H54 (cell line): ENCODE measurements at places on chromosomes 2 and 18.
A peak's percentile ranks its signal among the peaks of the same experiment; 100 is the strongest.

- peak; percentile 67 for DNase-seq
These were observed 31.2 kb upstream of the SLC66A3 start for GRCh38 chr2:11123856-11124759.

DNA sequence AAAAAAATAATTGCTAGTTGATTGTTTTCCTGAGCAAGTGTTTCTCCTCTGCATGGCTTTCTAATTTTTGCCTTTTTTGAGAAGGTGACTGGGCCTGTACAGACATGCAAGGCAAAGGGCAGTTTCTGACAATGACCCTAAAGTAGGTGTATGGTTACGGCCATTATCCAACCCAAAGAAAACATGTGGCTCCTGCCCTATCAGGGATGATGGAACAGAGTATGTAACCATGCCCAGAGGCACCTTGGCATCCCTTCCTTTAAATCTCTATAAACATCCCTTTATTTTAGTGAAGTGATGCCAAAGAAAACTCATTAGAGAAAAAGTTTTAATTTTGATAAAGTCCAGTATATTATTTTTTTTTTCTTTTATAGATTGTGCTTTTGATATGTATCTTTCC is 217.5 kb downstream of the LPIN1 start:
- no peak for DNase-seq

DNA sequence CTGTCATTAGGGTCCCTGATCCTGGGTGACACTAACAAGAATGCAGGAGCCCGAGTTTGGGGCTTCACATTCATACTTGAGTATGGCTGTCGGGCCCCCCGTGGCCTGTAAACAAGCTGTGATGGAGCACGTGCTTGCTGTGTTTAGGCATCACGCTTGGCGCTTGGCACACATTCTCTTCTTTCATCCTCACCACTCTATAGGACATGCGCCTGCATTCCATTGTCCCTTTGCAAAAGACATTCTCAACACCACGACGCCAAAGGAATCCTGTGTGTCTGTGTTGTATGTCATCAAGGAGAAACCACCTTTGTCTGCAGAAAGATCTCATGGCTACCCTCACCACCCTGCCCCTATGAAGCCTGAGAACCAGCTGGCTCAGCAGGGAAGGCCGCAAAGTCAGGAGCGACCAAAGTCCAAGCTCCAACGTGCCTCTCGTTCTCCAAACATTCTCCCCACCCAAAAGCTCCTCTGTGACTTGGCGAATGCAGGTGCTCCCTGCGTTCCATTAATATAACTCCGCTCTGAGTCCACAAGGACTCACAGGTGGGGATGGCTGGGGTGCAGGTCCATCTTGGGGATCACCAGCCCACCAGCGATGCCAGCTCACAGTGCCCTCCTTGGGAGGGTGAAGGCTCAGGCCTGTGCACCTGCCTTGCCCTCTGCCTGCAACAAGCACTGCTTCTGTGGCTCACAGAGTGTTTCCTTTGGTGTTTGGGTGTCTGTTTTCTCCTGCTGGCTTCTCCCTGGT is 6.2 kb upstream of the PER2 start:
- DNase-seq, result no peak

- no peak for DNase-seq
These were observed 177.2 kb downstream of the BCL11A start for GRCh38 chr2:60376252-60376651.

GRCh38 chr2:109609352-109610024 is 4.3 kb downstream of the SEPTIN10 start:
- DNase-seq, result no peak

DNA sequence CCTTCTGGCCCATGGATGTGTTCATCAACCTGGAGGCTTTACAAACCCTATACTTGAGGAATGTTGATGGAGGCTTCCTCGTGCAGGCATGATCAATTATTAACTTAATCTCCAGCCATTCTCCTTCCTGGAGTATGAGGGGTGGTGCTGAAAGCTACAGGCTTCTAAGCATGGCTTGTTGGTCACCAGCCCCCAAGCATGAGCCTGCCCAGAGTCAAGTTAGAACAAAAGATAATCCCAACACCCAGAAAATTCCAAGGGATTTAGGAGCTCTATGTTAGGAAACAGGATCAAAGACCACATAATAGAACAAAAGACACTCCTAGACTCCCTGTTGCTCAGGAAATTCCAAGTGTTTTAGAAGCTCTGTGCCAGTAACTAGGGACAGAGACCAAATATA is 63.1 kb downstream of the FAM171B start:
- DNase-seq, result no peak

DNA sequence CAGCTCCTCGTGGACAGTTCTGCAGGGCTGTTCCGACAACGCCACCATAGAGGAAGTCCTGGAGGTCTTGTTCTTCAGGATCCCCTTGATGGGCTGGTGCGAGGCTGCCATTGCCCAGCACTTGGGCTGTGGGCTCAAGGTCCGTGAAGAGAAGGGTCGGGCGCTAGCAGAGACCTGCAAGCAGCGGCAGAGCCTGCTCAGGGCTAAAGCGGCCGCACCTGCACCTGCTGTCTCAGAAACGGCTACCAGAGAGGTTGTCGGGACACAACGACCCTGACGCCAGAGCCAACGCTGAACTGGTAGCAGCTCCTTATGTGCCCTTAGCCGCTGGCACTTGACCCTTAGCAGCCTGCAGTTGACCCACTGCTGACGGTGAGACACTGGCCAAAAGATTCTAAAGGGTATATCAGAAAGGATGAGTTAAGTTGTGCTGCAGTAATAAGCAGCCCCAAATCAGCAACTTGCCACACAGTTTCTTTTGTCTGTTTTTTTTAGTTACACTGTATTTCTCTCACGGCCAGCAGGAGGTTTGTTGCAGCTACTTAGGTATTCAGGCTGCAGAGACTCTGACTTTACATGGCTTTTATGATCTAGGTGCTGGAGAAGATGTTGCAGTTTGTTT is 55.5 kb upstream of the ST6GAL2 start:
- no peak for DNase-seq

- no peak for DNase-seq
These were observed 47.1 kb downstream of the IKZF2 start for GRCh38 chr2:213104092-213104902.

GRCh38 chr2:164066095-164066494 is 330.3 kb upstream of the FIGN start:
- no peak for DNase-seq

DNA sequence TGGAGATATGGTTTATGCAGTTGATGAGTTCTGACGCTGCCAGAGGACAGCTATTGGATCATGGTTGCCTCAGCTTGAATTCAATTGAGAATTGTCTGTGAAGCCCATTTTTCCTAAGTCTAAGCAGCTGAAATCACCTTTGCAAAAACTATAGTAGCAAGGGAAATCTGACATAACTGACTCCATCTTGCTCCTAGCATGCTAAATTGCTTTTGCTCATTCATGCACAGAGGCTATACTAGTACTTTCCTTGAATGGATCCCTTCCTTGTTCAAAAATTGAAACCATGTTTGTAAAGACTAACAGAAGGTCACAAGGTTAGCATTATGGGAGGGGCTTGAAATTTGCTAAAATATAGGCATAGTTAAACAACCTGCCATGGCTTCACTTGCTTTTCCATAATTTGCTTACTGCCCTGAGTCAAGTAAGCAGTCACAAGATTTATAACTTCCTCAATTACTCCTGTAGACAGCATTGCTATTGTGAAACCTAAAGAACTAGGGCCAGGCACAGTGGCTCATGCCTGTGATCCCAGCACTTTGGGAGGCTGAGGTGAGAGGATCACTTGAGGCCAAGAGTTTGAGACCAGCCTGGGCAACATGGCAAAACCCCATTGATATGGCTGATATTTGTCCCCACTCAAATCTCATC is 41.2 kb downstream of the CHRNA1 start:
- DNase-seq, result no peak

- DNase-seq, result no peak
These were observed 167.7 kb upstream of the SERPINE2 start for GRCh38 chr2:224206816-224207215.

DNA sequence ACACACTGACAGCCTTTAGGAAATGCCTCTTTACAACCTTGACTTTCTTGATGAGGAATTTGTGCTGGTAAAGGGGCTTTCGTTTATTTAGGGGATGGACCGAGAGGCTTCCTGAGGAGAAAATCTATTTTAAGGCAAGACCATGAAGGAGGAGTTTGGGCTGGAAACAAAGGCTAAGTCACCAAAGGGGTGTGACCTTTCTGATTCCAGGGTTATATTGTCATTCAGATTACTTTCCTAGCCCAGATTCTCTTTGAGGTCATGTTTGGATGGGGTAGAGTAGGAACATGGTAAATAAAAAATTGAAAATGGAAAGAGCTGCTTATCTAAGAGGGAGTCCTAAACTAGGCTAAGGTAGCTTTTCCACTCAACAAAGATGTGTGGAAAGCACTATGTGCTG is 77.1 kb upstream of the UGP2 start:
- DNase-seq, result no peak

DNA sequence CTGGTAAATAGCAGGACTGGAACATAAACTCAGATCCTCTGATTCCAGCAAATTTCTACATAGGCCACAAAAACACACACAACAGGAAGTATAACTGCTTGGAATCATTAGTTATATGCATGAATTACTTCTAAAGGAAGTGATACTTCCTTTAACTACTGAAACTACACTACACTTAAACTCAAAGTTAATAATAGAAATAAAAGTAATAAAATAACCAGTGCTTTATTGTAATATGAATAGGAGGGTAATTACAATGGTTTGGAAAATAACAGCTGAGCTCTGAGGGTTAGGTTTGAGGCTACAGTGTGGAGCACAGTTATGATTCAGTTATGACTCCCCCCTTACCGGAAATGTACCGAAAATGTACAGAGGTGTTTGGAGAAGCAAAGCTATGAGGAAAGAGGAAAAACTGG is 18.5 kb upstream of the POLI start:
- DNase-seq, result no peak

DNA sequence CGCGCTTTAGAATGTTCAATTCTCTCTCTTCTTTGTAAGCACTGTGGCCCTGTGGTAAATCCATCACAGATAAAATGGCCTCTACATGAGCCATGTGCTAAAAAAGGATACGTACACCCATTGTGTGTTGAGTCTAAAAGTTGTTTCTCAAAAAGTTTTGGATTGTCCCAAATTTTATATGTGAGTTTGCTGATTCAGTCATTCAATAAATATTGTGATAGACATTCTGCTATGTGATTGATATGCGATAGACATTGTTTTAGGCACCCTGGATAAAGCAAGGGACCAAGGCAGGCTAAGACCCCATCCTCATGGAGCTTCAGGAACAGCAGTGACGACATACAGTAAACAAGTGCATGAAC is 53.5 kb downstream of the E2F6 start:
- no peak for DNase-seq

DNA sequence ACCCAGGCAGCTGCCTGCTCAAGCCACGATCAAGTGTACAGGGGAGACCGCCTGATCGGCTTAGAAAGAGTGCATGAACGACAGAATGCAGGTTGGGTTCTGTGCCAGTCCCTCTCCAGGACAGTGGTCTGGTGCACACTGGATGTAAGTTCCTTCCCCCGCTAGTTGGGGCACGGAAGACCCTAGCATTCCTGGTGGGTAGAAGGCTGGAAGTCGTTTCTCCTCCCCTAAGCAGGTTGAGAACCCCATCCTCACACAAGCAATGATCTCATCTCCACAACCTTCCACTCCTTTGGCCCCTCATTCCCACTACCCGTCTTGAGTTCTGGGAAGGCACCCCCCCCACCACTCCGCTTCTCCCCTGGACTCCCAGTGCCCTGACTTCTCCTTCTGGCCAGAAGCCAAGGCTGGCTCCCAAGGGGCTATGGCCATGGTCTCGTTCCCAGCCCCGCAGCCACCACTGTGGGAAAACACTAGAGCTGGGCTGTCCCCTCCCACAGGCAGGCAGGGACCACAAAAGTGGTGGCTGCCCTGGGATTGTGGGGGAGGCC is 1.4 kb upstream of the ANKRD39 start:
- DNase-seq, result no peak

- DNase-seq, result no peak
These were observed 28.8 kb downstream of the COLEC12 start for GRCh38 chr18:471716-472115.

DNA sequence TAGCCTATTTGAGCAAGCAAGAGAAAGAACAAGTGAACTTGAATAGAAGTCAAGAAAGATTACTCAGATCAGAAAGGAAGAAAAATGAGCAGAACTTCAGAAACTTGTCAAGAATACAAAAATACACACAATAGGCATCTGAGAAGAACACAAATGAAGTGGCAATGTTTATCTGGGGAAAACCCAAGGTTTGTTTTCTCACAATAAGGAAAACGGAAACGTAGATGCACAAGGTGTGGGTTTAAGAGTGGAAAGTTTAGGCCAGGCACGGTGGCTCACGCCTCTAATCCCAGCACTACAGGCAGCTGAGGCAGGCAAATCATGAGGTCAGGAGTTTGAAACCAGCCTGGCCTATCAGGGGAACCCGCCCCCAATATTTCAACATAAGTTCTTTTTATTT is 159.5 kb upstream of the GYPC start:
- no peak for DNase-seq

GRCh38 chr18:12625241-12625640 is 32.7 kb downstream of the SPIRE1 start:
- DNase-seq, result no peak

GRCh38 chr2:68292108-68292710 is 27.5 kb downstream of the CNRIP1 start:
- peak; percentile 19 for DNase-seq

- DNase-seq, result no peak
These were observed 7.8 kb downstream of the ZNF892 start for GRCh38 chr2:95215018-95215612.

GRCh38 chr18:63099091-63099840 is 220.3 kb downstream of the BCL2 start:
- DNase-seq, result no peak

GRCh38 chr2:163665817-163666216 is 70.0 kb downstream of the FIGN start:
- no peak for DNase-seq

GRCh38 chr2:72082021-72082601 is 65.6 kb downstream of the CYP26B1 start:
- DNase-seq, result no peak

GRCh38 chr18:48230467-48231113 is 178.6 kb downstream of the ZBTB7C start:
- peak; percentile 54 for DNase-seq

GRCh38 chr2:178860551-178860950 is 53.3 kb upstream of the TTN start:
- no peak for DNase-seq

DNA sequence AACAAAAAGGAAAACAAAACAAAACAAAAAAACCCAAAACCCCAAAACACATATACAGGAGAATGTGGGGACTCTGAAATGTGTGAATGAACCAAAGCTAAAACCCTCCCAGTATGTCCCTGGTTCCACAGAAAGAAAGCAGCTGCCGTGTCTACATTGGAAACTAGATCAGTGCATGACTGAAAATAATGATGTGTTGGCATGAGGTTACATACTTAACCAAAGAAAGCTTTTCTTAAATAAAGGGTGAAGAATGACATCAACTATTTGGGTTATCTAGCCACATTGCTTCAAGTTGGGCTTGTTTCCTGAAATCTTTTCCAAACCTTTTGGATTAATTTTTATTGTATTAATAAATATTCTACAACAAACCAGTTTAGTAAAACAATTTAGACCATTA is 91.9 kb upstream of the FN1 start:
- DNase-seq, result no peak

- DNase-seq, result no peak
These were observed 62.5 kb downstream of the REEP1 start for GRCh38 chr2:86274918-86275275.
